Activated naive CD4-positive, alpha-beta T cell (primary cell): ENCODE measurements at places on chromosomes 6 and 20.

DNA sequence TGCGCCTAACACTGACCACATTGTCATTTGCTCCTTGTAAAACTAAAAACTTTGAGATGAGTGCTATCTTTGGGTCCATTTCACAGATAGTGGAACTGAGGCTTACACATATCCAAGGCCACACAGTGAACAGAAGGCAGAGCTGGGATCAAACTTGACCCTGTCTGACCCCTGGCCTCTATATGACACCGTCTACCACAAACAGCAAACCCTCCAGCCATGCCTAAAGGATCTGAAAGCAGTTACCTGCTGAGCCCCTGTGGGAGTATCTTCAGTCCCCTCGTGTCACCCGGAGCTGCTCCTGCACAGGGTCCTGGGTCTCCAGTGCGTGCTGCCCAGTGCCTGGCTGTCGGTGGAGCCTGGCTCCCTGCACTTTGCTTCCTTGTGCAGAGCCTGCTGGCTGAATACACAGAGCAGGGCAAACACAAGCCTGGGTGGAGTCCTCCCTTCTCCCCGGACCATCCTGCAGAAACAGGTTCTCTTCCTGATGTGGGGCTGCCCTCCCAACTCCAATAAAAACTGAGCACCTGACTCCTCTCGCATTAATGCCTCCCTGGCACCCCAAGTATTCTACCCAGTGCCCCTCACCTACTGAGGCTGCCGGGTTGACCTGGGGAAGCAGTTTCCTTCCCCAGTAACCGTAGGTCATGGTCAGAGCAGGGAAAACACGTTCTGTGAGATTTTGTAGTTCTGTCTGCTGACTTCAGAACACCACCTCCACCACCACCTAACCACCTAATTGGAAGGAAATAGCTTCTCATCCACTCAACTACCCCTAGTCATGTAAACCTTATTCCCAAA lies at the start of gene BCAS1:
BCAS1 (minus strand) TSS at position 408 of the 801 bp plus-strand sequence. CDS start 11,876 bp downstream, outside the sequence.
- no peak for DNase-seq

GRCh38 chr20:53579581-53580375 lies 13.9 kb downstream of the ZNF217 start:
- DNase-seq: no peak

- no peak for DNase-seq
Observed at GRCh38 chr6:99905209-99906106, 88.6 kb downstream of the MCHR2 start.

DNA sequence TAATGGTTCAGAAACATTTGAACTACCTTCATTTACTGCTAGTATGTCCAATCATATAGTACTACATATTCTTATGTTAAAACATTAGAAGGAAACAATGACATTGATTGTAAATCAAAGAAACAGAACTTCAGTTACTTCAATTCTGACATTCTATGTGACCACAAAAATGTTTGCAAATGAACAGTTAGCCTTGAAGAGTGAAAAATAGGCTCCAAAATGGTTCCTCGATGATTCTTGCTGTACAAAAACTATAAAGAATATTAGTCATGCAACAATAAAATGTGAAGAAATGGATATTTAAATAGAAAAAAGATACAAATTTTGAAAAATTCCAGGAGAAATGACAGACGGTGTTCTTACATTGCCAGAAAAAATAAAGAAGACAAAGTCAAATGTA lies 686.9 kb downstream of the BCKDHB start:
- no peak for DNase-seq
